ENCODE measurements at places on chromosomes 1 and 21. TPM values are rescaled to one million over a fixed set of nuclear protein-coding genes. Genes with fewer than 3 reads are reported as not detected.

Gene PCNX2
- polyA plus RNA-seq, result 5.1 TPM

Gene THEM5
- not detected for polyA plus RNA-seq

- DNase-seq, result no peak
Measured at GRCh38 chr1:235108876-235109275, 19.8 kb downstream of the TOMM20 start.

DNA sequence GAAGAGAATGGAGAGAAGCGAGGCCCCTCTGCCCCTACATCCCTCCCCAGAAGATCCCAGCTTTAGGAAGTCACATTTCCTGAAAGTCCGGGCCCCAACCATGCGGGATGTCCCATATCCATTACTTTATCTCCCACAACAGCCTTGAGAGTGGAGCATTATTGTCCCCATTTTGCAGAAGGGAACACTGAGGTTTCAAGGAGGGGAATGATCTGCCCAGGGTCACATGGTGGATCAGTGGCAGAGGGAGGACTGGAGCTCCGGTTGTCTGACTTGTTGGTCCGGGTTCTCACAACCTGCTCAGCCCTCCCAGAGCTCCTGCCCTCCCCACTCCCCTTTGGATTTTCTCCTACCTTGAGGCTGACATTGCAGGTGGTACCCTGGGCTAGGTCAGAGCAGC is 2.2 kb upstream of the CRYBG2 start:
- DNase-seq, result no peak

Gene LRRIQ3
- 1.2 TPM for polyA plus RNA-seq

Gene PROX1
- polyA plus RNA-seq, result 2.4 TPM

DNA sequence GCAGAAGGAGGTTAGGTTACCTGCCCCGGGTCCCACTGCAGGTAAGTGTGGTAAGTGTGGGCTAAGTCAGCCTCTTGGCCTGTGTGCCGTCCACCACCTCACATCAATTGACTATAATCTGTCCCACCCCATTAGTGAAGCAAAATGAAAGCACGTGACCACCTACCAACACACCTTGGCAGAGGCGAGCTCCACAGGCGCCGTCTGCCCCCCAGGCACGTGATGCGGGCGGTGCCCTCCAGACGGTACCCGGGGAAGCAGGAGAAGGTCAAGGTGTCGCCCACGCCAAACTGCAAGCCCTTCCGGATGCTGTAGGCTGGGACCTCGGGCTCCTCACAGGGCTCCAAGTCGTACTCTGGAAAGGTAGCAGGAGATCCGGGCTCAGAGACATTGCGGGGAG is 149.5 kb upstream of the HMGB4 start:
- DNase-seq, result no peak

- DNase-seq, result no peak
Measured at GRCh38 chr1:66684353-66684752, 67.9 kb upstream of the DYNLT5 start.

- no peak for DNase-seq
Measured at GRCh38 chr1:194830387-194830786, 1644.0 kb upstream of the B3GALT2 start.

- no peak for DNase-seq
Measured at GRCh38 chr1:23726686-23727085, 16.6 kb upstream of the ELOA start.

- DNase-seq, result no peak
Measured at GRCh38 chr1:41576620-41577019, 92.1 kb upstream of the EDN2 start.

GRCh38 chr1:54047384-54048305 is 5.4 kb downstream of the TMEM59 start:
- DNase-seq, result no peak

Gene OR2T35
- polyA plus RNA-seq, result not detected

GRCh38 chr1:115323366-115324004 is 14.6 kb downstream of the NGF start:
- no peak for DNase-seq

DNA sequence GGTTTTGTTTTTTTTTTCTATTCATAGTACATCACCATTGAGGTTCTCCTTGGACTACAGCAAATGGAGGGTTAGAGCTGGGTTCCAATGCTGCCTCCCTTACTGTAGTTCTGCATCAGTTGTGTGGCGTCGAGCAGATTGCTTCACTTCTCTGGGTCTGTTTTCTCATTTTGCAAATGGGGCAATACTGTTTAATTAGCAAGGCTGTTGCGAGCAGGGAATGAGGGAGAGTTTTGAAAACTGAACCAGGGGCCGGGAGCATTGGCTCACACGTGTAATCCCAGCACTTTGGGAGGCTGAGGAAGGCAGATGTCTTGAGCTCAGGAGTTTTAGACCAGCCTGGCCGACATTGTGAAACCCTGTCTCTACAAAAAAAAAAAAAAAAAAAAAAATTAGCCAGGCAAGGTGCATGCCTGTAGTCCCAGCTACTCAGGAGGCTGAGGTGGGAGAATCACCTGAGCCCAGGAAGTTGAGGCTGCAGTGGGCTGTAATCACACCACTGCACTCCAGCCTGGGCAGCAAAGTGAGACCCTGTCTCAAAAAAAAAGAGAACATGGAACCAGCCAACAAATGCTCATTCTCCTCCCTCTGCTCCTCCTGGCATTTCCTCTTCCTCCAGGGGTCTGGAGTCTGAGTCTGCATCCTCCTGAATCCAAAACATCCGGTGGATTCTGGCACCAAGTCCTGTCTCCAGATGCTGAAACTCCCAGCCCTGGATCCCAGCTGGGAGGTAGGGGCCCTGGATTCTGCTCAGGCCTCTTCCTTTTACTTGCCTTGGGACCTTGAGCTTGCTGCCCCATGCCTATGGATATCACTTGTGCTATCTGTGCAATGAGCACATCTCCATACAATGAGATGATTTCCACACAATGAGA is 3.7 kb upstream of the PLOD1 start:
- no peak for DNase-seq

Gene TNFRSF9
- polyA plus RNA-seq, result 1.7 TPM

DNA sequence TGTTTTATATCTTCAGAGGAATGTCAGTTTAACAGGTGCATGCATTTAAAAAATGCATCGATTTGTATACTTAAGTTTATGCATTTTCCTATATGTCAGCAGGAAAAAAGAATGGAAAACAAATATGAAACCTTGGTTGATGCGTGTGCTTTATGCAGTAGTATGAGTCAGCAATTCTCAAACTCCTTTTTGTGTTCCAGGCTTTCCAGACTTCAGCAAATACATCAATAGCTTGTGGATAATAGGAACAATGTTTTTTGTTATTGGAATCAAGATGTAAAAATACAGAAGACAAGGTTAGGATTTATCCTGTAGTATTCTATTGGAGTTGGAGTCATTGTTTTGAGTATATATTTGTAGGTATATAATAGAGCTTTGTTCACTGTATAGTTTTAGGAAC is 45.2 kb downstream of the CHODL start:
- no peak for DNase-seq

GRCh38 chr1:109975718-109976117 is 8.8 kb upstream of the AHCYL1 start:
- no peak for DNase-seq

- no peak for DNase-seq
Measured at GRCh38 chr1:172004671-172005070, 163.4 kb downstream of the DNM3 start.

- no peak for DNase-seq
Measured at GRCh38 chr21:25838809-25839208, 104.0 kb downstream of the GABPA start.

DNA sequence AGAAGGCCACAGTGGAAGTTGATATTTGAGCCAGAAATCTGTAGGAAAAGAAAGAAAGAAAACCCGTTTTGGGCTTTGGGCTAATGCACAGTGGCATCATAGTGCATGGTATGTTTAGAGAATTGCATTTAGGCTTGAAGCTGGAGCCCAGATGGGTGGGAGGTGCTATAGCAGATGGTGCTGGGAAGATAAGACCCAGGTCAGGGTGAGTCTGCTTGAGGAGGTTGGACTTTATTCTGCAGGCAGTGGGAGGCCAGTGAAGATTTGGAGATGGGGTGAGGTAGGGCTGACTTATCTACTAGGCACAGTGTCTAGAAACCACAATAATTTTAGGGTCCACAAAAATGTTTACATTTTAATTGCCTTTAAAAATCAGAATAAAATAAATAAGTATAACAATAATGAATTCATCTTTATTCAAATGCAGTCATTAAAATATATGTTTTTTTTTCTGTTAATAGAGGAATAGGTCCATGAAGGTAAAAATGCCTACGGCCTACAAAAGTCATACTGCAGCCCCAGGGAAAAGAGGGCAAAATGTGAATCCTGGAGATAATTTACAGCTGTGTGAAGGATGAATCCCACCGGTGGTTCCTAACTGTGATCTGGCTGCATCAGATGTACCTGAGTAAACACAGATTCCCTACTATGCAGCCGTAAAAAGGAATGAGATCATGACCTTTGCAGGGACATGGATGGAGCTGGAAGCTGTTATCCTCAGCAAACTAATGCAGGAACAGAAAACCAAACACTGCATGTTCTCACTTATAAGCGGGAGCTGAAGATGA is 8.7 kb downstream of the DNAJC6 start:
- no peak for DNase-seq

GRCh38 chr1:116323491-116323890 is 49.6 kb upstream of the ATP1A1 start:
- no peak for DNase-seq

Gene NUAK2
- polyA plus RNA-seq, result 15.0 TPM

- DNase-seq, result no peak
Measured at GRCh38 chr1:119483441-119484200, 23.4 kb upstream of the HSD3B1 start.

DNA sequence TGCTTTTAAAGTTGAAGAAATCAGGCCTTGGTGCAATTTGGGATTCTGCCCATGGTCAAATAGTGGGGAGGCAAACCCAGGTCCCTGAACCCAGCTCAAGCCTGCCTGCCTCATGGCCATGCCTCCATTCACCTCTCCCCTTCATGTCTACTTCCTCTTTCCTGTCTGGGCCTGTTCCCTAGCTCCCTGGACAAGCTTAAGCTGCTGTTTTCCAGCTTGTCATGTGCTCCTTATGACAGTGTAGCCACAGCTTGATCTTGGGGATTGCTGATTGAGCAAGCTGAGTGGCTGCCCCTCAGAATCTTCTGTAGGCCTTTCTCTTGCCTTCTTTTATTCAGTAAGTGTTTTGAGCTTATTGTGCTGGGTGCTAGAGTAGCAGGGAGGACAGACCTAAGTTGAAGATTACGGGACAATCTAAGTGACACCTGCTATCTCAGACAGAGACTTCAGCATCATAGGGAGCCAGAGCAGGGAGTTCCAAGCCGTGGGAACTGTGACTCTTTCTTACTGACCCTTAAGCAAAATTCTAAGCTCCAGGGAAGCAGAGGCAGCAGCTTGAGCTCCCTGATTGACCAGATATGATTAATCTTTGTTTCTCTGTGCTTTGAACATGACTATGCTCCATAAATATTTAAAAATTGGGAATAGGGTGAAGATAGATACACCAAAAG is 520 bp upstream of the MR1 start:
- peak; percentile 81 for DNase-seq

DNA sequence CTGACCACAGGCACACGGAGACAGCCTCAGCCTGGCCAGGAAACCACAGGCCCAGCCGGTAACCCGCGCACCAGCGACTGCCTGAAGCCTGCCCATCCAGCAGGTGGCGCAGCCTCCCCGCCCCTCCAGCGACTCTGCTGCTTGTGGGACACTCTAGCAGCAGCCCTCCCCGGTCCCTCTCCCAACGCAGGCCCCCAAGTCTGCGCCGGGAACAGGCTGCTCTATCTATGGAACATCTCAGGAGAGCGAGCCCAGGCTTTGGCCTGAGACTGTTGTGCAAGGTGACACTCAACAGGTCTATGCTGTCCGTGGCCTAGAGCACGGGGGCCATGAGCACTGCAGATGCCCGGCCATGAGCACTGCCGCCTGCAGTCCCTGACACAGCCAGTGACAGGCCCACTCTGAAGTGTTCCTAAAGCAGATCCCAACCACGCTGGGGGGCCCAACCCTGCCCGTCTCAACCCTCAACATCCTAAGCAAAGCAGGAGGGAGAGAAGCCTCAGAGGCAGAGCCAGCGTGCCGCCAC is 28.4 kb downstream of the WDR4 start:
- DNase-seq, result no peak

GRCh38 chr21:38263493-38263892 is 6.7 kb downstream of the KCNJ15 start:
- no peak for DNase-seq

Gene HENMT1
- 13.6 TPM for polyA plus RNA-seq

Gene LCE3C
- not detected for polyA plus RNA-seq

- no peak for DNase-seq
Measured at GRCh38 chr1:177487481-177487880, 316.7 kb downstream of the BRINP2 start.

DNA sequence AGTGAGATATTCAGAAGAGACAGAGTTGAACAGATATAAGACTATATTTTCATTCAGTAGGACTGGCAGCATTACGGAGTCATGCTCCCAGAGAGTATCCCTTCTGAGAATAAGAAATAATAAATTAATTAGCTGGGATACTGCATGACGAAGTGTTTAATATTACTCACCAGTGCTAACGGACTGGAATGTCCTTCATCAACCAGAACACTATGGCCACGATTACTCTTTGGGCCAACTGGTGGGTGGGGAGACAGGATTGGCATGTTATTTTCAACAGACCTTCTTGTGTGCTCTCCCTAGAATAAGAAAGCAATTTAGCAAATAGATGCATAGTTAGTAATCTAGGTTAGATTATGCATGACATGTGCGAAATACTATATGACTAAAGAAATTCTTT is 32.4 kb downstream of the ERICH3 start:
- no peak for DNase-seq

- DNase-seq, result no peak
Measured at GRCh38 chr1:224747578-224747977, 131.5 kb downstream of the CNIH3 start.

- no peak for DNase-seq
Measured at GRCh38 chr1:186091222-186091720, 283.8 kb downstream of the TPR start.

DNA sequence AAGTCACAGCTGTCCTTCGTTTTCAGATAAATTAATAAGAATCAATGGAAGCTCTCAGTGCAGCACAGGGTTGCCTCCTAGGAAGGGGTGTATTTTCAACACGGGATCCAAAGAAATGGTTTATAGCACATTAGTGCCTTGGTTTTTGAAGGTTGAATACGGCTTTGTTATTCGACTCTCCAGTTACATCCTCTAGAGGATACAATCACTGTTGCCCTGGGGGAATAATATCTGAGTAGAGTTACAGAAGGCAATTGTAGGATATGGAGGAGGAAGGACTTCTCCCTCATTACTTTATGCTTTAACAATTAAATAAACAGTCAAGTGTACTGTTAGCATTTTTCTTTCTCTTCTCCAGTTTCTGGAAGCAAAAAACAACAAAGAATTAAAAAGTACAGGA is 14.3 kb upstream of the ZNF326 start:
- no peak for DNase-seq
